ENCODE measurements at places on chromosomes 3 and 15.

DNA sequence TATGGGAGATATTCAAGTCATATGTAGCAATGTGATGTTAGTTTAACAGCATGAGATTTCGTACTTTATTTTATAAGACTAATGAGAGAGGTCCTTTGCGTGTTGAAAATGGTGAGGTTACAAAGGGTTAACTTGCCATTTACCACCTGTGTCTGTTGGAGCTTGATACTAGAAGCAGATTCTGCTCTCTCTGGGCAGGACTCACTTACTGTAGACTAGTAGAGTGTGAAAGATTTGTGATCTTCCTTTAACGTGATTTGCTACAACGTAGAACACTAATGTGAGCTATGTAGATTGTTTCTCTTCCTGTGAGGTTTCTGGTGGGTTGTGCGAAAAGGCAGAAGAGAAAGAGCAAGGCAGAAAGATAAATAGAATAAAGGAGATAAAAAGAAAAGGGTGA, 1.1 kb downstream of the TP63 start:
- DNase-seq = no peak

GRCh38 chr3:23075496-23075895, 127.6 kb upstream of the UBE2E2 start:
- DNase-seq = no peak

DNA sequence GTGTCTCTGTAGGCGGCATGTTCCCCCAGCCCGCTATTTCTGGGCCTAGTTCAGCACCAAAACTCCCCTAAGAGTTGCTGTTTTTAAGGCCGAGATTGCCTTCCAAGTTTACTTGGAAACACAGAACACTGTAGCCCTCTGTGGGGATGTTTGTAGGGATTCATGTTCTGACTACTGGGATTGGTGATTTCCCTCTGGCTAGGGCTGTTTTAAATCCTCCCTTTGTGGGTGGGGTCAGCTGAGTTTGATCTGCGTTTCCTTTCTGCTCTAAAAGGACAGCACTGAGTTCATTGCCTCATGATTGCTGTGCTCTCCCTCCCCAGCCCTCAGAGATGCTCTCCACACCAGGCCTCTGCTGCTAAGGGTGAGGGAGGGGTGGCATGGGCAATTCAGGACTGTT, 640.6 kb upstream of the DPPA4 start:
- no peak for DNase-seq

DNA sequence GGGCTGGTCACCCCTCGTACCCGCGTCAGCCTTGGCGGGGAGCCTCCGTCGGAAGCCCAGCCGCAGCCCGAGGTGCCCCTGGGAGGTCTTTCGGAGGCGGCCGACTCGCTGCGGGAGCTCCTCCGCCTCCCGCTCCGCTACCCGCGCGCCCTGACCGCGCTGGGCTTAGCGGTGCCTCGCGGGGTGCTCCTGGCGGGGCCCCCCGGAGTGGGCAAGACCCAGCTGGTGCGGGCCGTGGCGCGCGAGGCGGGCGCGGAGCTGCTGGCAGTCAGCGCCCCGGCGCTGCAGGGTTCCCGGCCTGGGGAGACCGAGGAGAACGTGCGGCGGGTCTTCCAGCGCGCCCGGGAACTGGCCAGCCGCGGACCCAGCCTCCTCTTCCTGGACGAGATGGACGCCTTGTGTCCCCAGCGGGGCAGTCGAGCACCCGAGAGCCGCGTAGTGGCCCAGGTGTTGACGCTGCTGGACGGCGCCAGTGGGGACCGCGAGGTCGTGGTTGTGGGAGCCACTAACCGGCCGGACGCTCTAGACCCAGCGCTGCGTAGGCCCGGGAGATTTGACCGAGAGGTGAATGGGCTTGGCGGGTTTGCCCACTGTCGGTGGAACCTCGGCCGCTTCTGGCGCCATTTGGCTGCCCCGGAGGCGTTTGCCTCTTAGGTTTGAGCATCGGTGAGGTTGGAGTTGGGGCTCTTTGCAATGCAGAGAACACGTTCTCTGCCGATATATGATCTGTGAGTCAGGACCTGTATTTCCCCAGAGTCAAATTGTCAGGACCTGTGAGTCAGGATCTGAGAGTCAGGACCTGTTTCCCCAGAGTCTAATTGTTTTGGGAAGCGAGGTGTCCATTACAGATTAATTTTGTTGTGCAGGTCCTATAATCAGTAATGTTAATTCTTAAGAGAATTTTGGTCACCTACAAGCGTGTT, 24.9 kb upstream of the GATM start:
- DNase-seq = peak; percentile 56

- no peak for DNase-seq
Measured at GRCh38 chr15:91967935-91968606, 114.6 kb downstream of the SLCO3A1 start.

GRCh38 chr15:47750740-47751262, 33.5 kb downstream of the SEMA6D start:
- DNase-seq = no peak

DNA sequence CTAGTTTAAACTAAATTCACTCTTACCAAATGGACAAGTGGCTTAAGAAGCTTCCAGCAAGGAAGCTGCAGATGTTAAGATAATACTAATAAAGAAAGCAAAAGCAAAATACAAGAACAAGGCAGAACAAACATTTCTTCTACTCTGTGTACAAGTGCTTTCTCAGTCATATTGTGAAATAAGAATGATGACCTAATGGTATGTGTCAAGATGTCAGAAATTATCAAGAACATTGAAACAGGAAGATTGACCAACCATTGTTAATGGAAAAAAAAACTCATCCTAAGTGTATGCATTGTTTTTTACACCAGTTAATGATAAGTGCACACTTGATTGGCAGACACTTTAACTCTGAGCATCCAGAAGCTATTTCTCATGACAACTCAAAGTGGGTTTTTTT, 65.4 kb upstream of the P2RY1 start:
- no peak for DNase-seq

GRCh38 chr15:90362936-90363212, 10.8 kb downstream of the ZNF774 start:
- DNase-seq = no peak

- no peak for DNase-seq
Measured at GRCh38 chr3:53597136-53597915, 102.9 kb downstream of the CACNA1D start.

- DNase-seq = no peak
Measured at GRCh38 chr3:136247436-136247835, 2.7 kb upstream of the PCCB start.

GRCh38 chr3:132245552-132246142, 71.6 kb upstream of the ACP3 start:
- DNase-seq = no peak

GRCh38 chr3:150528354-150528797, 17.9 kb downstream of the SERP1 start:
- no peak for DNase-seq

GRCh38 chr3:50563867-50564266, 3.7 kb downstream of the C3orf18 start:
- no peak for DNase-seq

- no peak for DNase-seq
Measured at GRCh38 chr3:3641877-3642455, 157.3 kb upstream of the LRRN1 start.

- DNase-seq = no peak
Measured at GRCh38 chr3:31116651-31117050, 222.2 kb upstream of the GADL1 start.

DNA sequence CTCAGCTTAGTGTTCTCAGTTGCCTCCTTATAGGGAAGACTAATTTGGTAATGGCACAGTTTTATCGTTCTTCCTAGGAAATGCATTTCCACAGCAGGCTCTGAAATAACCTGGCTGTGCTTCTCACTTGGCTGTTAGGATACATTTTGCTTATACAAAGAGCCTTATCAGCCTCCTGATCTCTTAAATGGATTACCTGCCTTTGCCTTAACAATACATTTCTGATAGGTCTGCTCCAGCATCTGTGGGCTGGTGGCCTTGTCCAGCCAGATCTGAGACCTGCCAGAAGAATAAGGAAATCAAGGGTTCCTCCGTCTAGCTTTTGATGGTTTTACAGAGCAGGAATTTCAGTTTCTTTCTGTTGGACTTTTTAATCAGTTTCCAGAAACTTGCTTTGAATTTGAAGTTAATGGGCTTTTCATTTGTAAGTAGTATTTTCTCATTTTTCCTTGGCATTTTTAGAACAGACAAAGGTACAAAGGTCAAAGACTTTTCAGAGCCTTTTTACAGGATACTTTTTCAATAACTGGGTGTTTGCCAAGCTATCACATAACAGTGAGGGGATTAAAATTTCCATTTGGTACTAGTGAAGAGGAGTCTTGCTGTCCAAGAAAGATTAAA, 116.3 kb downstream of the AKAP13 start:
- DNase-seq = no peak

DNA sequence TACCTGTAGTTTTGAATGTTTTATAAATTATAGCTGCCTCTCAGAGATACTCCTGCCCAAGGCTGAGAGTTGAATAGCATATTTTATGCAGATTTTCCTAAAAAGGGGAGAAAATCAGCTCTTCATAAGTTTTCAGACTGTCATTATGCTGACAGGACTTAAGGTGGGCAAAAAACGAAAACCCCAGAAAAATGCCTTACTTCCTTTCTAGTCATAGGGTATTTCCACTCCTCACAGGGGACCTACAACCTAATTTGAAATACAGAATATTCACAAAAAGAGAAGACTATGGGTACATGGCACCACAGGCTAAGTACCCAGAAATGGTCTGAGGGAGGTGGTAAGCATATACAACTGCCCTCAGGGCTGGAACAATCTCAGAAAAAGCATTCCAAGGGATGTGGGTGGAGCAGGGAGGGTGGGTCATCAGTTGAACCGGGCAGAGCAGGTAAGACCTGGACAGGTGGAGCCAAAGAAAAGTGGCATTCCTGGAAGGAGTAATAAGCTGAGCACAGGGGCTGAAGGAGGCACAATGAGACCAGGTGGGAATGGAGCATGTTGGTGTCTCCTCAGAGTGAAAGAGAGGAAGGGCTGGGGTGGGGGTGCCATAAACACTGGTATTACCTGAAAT, 10.6 kb upstream of the OXSR1 start:
- no peak for DNase-seq

DNA sequence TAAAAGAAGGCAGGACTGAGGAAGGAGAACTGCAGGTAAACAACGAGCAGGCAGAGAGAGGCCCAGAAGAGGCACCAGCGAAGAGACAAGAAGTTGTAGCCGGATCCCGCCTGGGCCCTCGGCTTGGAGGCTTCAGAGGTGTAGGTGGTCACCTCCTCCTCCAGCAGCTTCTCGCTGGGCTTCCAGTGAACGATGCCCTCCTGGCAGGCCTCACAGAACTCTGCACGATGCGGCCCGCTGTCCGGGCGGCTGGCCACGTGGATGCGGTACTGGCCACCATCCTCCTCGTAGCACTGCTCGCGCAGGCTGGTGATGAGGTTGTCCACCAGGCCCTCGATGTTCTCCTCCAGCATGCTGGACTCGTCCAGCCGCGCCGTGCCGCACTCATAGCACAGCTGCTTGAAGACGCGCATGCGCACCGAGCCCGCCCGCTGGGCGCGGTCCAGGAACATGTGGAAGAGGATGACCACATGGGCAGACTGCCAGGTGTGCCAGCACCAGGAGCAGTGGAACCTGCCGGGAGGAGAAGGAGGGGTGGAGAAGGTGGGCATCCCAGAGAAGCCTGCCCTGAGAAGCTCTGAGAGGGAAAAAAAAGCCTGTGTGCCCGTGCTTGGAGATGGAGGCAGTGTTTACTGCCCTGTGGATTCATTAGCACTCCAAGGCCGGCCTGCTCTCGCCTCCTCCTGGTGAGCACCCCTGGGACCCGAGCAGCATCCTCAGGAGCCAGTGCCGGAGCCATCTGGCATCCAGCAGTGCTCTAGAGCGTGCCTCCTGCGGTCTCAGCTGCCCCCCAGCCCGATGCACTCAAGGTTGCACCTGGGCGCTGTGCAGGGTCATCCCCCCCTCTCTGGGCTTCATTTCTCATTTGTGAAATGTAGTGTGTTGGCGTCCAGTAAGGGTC, 3.6 kb downstream of the RTP2 start:
- no peak for DNase-seq

DNA sequence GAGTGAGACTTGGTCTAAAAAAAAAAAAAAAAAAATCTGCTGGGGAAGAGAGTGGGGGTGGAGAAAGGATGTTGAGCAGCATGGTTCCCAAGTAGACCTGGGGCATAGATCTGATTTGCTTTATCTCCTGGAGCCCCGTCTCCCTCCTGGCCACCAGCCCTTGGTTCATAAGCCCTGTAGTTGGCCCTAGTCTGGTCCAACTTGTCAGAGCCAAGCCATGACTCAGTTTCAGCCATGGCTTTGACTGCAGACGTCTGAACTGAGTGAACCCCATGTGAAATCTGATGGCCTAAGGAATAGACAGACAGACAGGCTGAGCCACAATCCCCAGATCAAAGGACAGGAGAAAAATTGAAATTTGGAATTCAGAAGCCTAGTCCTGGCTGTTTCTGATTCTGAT, 2.0 kb upstream of the CILP start:
- DNase-seq = no peak

All from H1 (cell line).